A549 treated with CpdA at 1 μM for 4 hours (cell line): ENCODE measurements at places on chromosomes 12 and 14. TPM values are rescaled to one million over a fixed set of nuclear protein-coding genes. Genes with fewer than 3 reads are reported as not detected.

The TMEM119 gene
- 0.07 to 0.18 TPM (median 0.10 TPM) in 3 of 5 replicates, not detected in the others for total RNA-seq

The IAPP gene
- total RNA-seq, result not detected in 5 replicates

The ASCL4 gene
- total RNA-seq, result not detected in 5 replicates

The PTPN6 gene
- 10.3 to 13.1 TPM (median 12.1 TPM) in 5 replicates for total RNA-seq

The CDCA4 gene
- total RNA-seq, result 47.1 to 53.6 TPM (median 49.1 TPM) in 5 replicates

The ALG10 gene
- 4.4 to 6.1 TPM (median 5.1 TPM) in 5 replicates for total RNA-seq

The NKX2-1 gene
- total RNA-seq, result 0.03 to 0.06 TPM in 2 of 5 replicates, not detected in the others

The ATP2A2 gene
- 297 to 367 TPM (median 349 TPM) in 5 replicates for total RNA-seq

The CAPZA3 gene
- not detected in 5 replicates for total RNA-seq

The CD27 gene
- total RNA-seq, result not detected in 5 replicates

The FIGNL2 gene
- total RNA-seq, result 0.14 to 0.41 TPM (median 0.20 TPM) in 5 replicates

The SLC35F4 gene
- not detected in 5 replicates for total RNA-seq

The NDUFA9 gene
- 103 to 127 TPM (median 117 TPM) in 5 replicates for total RNA-seq

The EML1 gene
- total RNA-seq, result 39.4 to 45.4 TPM (median 45.2 TPM) in 5 replicates

The C3AR1 gene
- not detected in 5 replicates for total RNA-seq

The KERA gene
- total RNA-seq, result not detected in 5 replicates

The DPY19L2 gene
- 1.7 to 2.6 TPM (median 2.1 TPM) in 5 replicates for total RNA-seq

The BHLHE41 gene
- 0.57 to 2.4 TPM (median 0.97 TPM) in 5 replicates for total RNA-seq

The RNU4-1 gene
- 18.3 TPM in 1 of 5 replicates, not detected in the others for total RNA-seq

The ARHGAP5 gene
- total RNA-seq, result 44.7 to 79.5 TPM (median 52.5 TPM) in 5 replicates

The MGAT4C gene
- 0.03 to 0.09 TPM (median 0.05 TPM) in 3 of 5 replicates, not detected in the others for total RNA-seq

The DNAH10 gene
- total RNA-seq, result 0.15 to 0.36 TPM (median 0.19 TPM) in 5 replicates

The KRT81 gene
- total RNA-seq, result 2,679 to 3,731 TPM (median 3,430 TPM) in 5 replicates

The STAB2 gene
- total RNA-seq, result not detected in 5 replicates

The RITA1 gene
- total RNA-seq, result 27.9 to 38.7 TPM (median 35.9 TPM) in 5 replicates

The SPATS2 gene
- total RNA-seq, result 30.6 to 40.8 TPM (median 34.2 TPM) in 5 replicates

The GPATCH2L gene
- total RNA-seq, result 19.0 to 25.1 TPM (median 23.0 TPM) in 5 replicates

The SRSF9 gene
- total RNA-seq, result 191 to 237 TPM (median 218 TPM) in 5 replicates

The RIMBP2 gene
- 0.01 TPM in 1 of 5 replicates, not detected in the others for total RNA-seq

The ARF3 gene
- total RNA-seq, result 116 to 162 TPM (median 157 TPM) in 5 replicates

The PCBP2 gene
- total RNA-seq, result 640 to 686 TPM (median 662 TPM) in 5 replicates

The SYT1 gene
- 5.3 to 8.6 TPM (median 6.3 TPM) in 5 replicates for total RNA-seq

The MLH3 gene
- 12.0 to 19.7 TPM (median 17.4 TPM) in 5 replicates for total RNA-seq

The KRT83 gene
- 2.2 to 6.1 TPM (median 5.3 TPM) in 5 replicates for total RNA-seq

The SLC25A47 gene
- total RNA-seq, result not detected in 5 replicates

The CLEC1B gene
- total RNA-seq, result not detected in 5 replicates

The ACOT4 gene
- total RNA-seq, result 1.4 to 2.2 TPM (median 2.0 TPM) in 5 replicates

The SLC5A8 gene
- not detected in 5 replicates for total RNA-seq

The KRT78 gene
- total RNA-seq, result 0.06 TPM in 1 of 5 replicates, not detected in the others

The GUCY2C gene
- 0.01 TPM in 1 of 5 replicates, not detected in the others for total RNA-seq

The OTUB2 gene
- total RNA-seq, result 4.3 to 6.5 TPM (median 4.7 TPM) in 5 replicates

The NEUROD4 gene
- not detected in 5 replicates for total RNA-seq

The CMKLR1 gene
- not detected in 5 replicates for total RNA-seq

The LIN7A gene
- total RNA-seq, result 0.33 to 0.55 TPM (median 0.43 TPM) in 5 replicates

The C12orf54 gene
- total RNA-seq, result not detected in 5 replicates

The CBLN3 gene
- total RNA-seq, result 1.3 to 1.6 TPM (median 1.5 TPM) in 5 replicates

The MANSC4 gene
- total RNA-seq, result 0.07 to 0.13 TPM in 2 of 5 replicates, not detected in the others

The LRRC10 gene
- total RNA-seq, result not detected in 5 replicates

The DHRS2 gene
- 7.4 to 11.1 TPM (median 8.2 TPM) in 5 replicates for total RNA-seq

The TMTC1 gene
- total RNA-seq, result 0.03 to 0.12 TPM (median 0.08 TPM) in 5 replicates

The CLEC1A gene
- not detected in 5 replicates for total RNA-seq
